ENCODE measurements at places on chromosomes 12 and 14.

- DNase-seq, result no peak
Observed at GRCh38 chr12:26851031-26851809, 18.2 kb upstream of the ITPR2 start.

DNA sequence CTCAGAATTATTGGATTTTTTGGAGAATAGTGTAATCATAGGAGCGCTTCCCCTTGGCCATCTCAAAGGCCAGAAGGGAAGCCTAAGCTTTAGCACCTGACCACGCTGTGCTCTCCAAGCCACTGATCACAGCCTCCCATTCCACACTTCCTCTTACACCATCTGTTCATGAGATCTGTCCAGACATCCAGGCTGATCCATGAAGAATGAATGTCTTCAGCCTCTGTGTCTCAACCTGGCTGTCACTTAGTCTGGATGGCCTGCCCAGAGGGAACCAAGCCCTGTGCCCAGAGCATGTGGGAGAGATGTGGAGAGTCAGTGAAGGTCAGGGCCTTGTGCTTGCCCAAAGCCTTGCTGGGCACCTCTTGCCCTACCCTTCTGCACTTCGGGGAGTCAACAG, 40.5 kb downstream of the TSPAN11 start:
- DNase-seq, result no peak

DNA sequence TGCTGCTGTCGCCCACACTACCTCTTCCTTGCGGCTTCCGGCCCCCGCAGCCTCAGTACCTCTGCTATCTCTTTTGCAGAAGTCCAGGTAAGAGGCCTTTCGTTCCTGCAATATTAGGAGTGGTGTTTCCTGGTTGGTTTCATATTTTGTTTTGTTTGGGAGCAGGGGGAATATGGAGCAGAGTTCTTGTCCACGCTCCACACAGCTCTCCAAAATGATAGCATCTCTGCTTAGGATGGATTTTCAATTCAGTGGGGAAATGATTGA, 768 bp downstream of the OXA1L start:
- DNase-seq, result no peak

- DNase-seq, result no peak
Observed at GRCh38 chr12:84397263-84397662, 515.3 kb downstream of the SLC6A15 start.

- no peak for DNase-seq
Observed at GRCh38 chr12:117580718-117581062, 219.3 kb upstream of the NOS1 start.

- no peak for DNase-seq
Observed at GRCh38 chr14:105053996-105054395, 11.2 kb downstream of the GPR132 start.

DNA sequence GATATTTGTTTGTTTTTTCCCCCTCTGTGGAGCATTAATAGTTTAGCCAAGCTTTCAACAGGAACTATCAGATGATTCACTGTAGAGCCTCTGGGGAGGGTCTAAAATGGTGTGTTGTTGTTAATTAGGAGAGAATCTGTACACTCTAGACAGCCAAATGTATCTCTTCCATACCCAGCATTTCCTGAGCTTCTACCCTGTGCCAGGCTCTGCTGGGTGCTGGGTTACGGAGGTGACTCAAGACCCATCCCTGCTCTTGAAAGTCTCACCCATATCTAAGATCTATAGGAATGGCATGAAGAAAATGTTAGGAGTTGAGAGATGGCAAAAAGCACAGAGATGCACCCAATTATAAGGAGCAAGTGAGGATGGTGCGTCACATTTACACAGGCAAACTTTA, 245.8 kb downstream of the C12orf75 start:
- no peak for DNase-seq

DNA sequence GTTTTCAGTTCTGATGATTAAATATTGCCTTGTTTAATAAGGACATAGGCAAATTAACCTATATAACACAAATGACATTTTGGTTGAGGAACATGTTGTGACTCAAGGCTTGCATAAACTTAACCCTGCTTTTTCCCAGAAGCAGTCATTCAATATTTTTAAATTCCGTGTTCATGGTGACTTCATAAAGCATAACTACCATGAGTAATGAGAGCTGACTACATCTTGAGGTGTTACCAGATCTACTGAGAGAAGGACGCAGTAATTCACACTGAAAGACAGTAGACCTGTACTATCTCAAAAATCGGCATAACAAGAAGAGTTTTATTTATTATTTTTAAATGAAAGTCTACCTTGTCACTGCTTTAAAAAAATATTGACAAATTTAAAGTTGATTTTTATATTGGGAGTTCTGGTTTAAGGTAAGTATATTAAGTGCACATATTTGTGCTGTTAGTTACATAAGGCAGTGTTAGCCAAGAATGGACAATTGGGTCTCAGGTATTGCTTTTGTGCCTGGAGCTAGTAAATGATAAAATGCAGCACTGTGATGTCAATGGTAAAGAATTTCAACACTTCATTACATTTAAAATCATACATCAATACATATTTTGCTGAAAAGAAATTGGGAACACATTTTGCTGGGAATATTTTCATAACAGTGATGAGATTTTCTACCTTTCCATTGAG, 1198.5 kb downstream of the FSCB start:
- no peak for DNase-seq

- no peak for DNase-seq
Observed at GRCh38 chr14:97319691-97320090, 522.5 kb downstream of the VRK1 start.

DNA sequence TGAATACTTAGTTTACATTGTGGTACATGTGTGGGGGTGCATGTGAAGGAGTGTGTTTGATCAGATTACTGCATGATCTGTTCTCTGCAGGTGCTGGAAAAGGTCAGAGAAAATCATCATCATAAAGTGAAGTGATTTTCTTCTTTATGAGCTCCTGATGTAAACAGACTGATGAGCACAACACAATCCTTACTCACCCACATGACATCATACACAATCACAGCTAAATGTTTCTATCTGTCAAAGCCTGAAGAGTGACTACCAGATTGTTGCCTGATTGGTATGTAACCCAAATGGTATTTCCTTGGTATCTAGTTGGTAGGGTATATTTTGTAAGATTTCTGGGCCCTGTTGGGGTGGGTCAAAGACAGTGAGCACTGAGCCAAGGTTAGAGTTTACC, 270.8 kb downstream of the FOXG1 start:
- DNase-seq, result no peak

- DNase-seq, result peak; percentile 56
Observed at GRCh38 chr12:54378796-54379397, 5.6 kb downstream of the ZNF385A start.

DNA sequence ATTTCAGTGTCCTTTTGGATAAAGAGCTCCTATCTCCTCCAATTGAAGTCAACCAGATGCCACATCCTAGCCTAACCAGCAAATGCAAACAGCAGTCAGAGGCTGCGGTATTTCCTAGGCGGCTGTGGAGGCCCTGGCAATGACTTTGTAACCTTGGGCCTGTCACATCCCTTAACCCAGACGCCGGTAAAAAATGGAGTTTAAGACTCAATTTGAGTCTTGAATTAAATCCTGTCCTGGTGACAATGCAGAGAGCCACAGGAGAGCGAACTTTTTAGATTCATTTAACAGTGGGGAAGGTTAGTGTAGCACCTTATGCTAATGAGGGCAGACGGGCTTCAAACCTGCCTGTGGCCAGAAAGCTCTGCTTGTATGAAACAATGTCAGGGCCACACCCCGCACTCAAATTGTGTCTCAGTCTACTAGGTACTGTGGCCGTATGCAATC, 1.3 kb downstream of the C12orf75 start:
- no peak for DNase-seq

DNA sequence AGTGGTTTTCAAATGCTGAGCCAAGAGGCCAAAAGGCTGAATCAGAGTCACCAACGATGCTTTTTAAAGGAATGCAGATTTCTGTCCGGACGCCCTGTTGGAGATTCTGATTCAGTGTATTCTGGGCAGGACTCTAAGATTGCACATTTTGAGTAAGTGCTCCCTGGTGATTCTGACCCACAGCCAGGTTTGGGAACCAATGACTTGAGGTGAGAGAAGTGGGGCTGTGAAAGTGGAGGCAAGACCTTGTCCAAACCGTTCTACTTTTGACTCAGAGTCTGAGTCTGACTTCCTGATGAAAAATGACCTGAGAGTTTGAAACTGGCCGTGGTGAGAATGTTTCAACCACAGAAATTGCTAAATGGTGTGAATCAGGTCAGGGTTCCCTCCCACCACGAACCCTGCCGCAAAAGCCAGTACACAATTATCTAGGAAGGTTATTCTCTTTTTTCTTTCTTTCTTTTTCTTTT, 90.2 kb downstream of the NTN4 start:
- no peak for DNase-seq

DNA sequence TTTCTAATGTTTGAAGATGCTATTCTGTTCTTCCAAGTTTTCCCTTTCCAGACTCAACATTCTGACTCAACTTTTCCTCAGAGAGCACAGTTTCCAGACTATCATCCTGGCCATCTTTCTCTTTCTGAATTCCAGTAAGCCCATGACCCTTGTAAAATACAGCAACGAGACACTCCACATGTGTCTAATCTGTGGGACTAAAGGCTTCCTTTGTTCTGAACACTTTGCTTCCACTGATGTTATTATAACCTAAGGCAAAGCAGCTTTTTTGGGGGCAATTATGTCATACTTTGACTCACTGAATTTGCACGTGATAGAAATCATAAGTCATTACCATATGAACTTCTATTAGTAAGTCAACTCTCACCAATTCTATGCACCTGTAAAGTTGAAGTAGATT, 6.3 kb upstream of the ART4 start:
- no peak for DNase-seq

GRCh38 chr12:117053050-117053400, 46.2 kb downstream of the TESC start:
- no peak for DNase-seq

- no peak for DNase-seq
Observed at GRCh38 chr12:105071981-105072380, 12.3 kb downstream of the ALDH1L2 start.

- DNase-seq, result no peak
Observed at GRCh38 chr14:79708426-79709388, 502.6 kb downstream of the DIO2 start.

DNA sequence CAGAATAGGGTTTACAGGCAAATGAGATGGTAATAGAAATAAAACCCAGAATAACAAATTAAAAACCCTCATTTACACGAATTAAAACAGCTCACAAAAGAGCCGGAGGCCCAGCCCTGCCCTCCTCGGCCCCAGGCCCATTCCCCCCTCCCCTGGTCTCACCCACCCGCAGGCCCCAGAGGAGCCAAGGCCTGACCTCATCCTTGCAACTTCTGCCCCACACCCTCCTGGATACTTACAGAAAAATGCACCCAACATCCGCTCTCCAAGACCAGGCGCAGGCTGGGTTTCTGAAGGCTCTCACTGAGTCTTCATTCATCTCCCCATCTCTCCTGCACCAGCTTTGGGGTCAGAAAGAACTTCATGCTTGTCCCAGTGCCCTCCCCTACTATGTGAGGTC, 16.2 kb upstream of the VSX2 start:
- no peak for DNase-seq

DNA sequence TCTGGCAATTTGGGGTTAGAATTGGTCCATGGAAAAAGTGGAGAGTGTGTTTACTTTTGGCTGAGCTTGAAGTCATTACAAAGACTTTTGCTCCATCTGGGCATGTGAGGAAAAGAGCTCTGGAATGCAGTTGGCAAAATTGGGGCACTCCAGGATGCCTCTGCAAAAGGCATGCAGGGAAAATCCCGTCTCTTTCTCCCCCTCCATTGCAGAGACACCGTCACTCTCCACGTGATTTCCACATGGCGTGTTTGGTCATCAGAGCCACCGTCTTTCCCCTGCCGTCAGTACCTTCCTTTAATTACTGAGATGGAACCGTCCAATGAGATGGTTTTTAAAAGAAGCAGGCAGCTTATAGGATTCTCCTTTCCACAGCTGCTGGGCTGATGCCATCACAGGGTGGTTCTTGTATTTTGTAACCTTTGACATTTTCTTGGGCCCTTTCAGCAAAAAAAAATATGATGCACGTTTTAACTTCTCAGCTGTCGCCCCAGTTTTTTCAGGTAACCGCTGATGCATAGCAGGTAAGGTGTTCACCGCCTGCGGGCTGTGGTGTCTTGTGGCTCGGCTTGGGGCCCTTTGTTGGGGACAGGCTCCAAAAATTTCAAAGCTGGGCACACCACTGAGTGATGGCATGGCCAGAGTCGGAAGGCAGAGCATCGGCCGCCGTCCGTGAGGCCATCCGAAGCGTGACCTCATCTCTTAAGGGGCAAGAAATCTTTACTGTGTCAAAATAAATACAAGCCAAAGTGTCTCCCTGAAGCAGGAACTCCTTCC, 68.4 kb downstream of the CACNA1C start:
- no peak for DNase-seq

DNA sequence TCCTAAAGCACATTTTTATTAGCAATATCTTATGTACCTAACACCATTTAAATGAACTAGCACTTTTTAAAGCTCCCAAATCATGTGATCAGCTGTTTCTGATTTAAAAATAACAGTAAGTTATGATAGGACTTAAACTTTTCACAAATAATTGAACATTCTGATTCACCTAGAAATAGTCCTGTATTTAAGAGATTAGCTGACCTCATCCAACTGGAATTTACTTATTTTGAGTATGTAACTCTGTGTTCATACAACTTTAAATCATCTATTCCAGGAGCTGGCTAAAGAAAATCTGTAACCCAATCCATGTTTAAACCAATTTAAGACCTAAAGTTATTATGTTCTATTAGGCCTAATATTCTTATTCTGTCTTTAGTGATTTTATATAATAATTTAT, 184.3 kb downstream of the CCDC91 start:
- DNase-seq, result no peak

GRCh38 chr12:100497105-100497795, 23.6 kb downstream of the NR1H4 start:
- no peak for DNase-seq

DNA sequence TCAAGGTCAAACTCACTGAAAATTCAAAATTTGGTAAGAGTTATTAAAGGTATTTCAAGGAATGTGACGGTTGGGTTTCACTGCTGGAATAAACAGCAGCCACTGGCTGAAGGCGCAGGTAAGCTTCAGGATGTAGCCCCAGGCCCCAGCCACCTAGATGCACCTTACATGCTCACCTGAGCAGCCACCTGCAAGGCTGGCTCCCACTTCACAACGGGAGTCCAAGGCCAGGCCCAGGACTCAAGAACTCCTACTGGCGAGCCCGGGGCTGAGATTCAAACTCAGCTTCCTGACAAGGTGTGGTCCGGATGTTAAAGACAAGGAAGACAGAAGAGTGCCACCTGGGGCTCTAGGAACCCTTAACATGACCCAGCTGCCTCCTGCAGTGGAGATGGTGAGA, 78.4 kb downstream of the ITPK1 start:
- DNase-seq, result no peak

GRCh38 chr12:98295681-98296080, 219.7 kb upstream of the TMPO start:
- DNase-seq, result no peak

- DNase-seq, result no peak
Observed at GRCh38 chr12:54428050-54429013, 9.3 kb upstream of the ITGA5 start.

DNA sequence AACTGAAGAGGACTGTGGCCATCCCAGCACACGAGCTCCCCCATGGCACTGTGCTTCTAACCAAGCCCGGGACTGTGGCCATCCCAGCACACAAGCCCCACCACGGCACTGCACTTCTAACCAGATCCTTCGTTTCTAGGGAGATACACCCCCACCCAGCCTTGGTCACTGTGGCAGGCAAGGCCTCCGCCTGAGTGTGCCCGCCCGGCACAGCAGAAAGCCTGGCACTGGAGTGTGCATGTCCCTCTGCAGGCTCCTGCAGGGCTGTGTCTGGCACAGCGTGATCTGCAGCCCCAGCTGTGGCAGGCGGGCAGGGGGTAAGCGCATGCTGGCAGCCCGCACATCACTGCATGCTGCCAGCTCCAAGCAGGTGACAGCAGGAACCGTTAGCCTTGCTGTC, 49.8 kb downstream of the CCDC85C start:
- DNase-seq, result no peak

Data from NCI-H446 (cell line).